ENCODE measurements at places on chromosomes 7 and 10.

- H3K27ac ChIP-seq = no peak overlapping the region
- no peak overlapping the region for H3K4me3 ChIP-seq
- H3K4me1 ChIP-seq = no peaks in the 10 kb centered on the region
- no peak for DNase-seq
These were observed 113.3 kb downstream of the KCNMA1 start for GRCh38 chr10:77524281-77524711.

DNA sequence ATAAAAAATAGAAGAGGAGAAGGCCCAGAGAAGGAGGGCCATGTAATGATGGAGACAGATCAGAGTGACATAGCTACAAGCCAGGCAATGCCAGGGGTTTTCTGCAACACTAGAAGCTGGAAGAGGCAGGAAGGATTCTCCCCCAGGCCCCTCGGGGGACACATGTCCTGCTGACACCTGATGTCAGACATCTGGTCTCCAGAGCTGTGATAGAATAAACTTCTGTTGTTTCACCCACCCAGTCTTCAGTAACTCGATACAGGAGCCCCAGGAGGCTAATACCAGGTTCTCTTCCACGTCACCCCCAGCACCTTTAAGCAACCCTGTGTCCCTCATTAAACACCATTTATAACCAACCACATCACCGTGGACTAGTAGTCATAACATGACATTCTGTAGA, 94.9 kb downstream of the TMEM130 start:
- DNase-seq = no peak
- H3K36me3 ChIP-seq = no peaks in the 10 kb centered on the region
- no peak overlapping the region for H3K27ac ChIP-seq
- H3K4me3 ChIP-seq = no peak overlapping the region
- peaks cover 2% of the 10 kb centered on the region for H3K27me3 ChIP-seq

- peaks cover 94% of the 10 kb centered on the region for H3K4me1 ChIP-seq
- peak overlapping the region; percentile 8 for H3K4me3 ChIP-seq
- DNase-seq = no peak
- H3K36me3 ChIP-seq = peaks cover 7% of the 10 kb centered on the region
These were observed 112.1 kb upstream of the AFAP1L2 start for GRCh38 chr10:114516356-114516755.

GRCh38 chr10:124692100-124692446, 52.1 kb downstream of the FAM53B start:
- peaks cover 18% of the 10 kb centered on the region for H3K36me3 ChIP-seq
- no peak overlapping the region for H3K27ac ChIP-seq
- no peak overlapping the region for H3K4me3 ChIP-seq

GRCh38 chr7:78714356-78714755, 739.1 kb downstream of the MAGI2 start:
- H3K4me1 ChIP-seq = no peaks in the 10 kb centered on the region
- no peak for DNase-seq
- H3K36me3 ChIP-seq = no peaks in the 10 kb centered on the region
- no peak overlapping the region for H3K4me3 ChIP-seq
- H3K27ac ChIP-seq = no peak overlapping the region

DNA sequence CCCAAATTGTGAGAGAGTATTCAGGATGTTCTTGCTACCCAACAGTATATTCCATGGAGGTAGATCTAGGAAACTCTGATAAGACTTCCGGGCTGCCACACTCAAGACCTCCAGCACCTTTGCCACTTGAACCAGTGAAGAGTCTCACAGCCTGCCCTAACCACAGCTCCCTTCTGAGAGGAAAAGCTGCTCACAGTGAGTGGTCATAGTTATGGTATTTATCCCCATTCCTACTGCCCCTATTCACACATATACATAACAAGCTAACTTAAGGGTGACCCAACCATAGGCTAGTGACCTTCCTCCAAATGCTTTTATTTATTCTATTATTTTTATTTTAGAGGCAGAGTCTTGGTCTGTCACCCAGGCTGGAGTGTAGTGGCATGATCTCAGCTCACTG, 156.3 kb downstream of the PTEN start:
- H3K27ac ChIP-seq = no peak overlapping the region
- H3K27me3 ChIP-seq = no peaks in the 10 kb centered on the region
- H3K36me3 ChIP-seq = no peaks in the 10 kb centered on the region
- peaks cover 6% of the 10 kb centered on the region for H3K4me1 ChIP-seq
- H3K4me3 ChIP-seq = no peak overlapping the region

- peaks cover 38% of the 10 kb centered on the region for H3K4me1 ChIP-seq
- H3K27ac ChIP-seq = no peak overlapping the region
- no peak for DNase-seq
- H3K4me3 ChIP-seq = no peak overlapping the region
These were observed 57.4 kb upstream of the ADO start for GRCh38 chr10:62746951-62747729.

DNA sequence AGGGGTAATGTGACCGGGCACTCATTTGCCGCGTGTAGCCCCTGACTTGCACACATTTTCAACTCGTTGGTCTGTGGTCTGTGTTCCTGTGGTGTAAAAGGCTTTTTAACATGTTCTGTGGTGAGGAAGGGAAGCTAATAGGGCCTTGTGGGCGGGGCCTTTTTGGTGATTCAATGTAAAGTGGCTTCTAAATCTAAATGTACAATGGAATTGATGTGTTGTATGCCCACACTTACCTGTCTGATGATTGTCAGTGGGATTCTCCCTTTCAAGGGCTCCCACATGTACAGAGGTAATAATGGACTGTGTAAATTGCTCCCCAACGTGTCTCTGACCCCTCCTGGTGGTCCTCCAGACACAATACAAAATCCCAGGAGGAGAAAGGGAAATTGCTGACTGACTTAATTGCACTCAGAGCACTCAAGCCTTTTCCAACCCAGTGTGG, 43.1 kb upstream of the GATAD1 start:
- H3K27ac ChIP-seq = no peak overlapping the region
- H3K36me3 ChIP-seq = peaks cover 2% of the 10 kb centered on the region
- H3K27me3 ChIP-seq = no peaks in the 10 kb centered on the region

DNA sequence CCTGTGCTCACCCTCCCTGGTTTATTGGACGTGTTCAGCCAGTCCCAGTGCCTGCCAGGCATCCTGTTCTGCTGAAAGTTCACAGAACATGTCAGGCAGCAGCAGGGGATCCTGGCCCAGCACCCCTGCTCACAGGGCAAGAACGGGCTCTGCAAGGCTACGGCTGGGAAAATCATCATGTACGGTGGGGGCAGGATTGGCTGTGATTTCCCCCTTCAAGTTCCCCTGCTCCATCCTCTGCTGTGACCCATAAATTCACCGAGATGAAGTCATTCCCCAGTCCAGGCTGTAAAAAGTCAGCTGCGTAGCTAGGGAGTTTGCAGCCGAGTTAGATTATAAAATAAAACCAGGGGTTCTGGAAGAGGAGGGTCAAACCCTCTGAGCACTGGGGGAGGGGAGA, 484.1 kb upstream of the ZMIZ1 start:
- no peak overlapping the region for H3K4me3 ChIP-seq
- H3K36me3 ChIP-seq = no peaks in the 10 kb centered on the region
- DNase-seq = no peak
- no peak overlapping the region for H3K27ac ChIP-seq
- no peaks in the 10 kb centered on the region for H3K27me3 ChIP-seq
- no peaks in the 10 kb centered on the region for H3K4me1 ChIP-seq

- H3K27me3 ChIP-seq = no peaks in the 10 kb centered on the region
- H3K27ac ChIP-seq = no peak overlapping the region
- no peak for DNase-seq
- H3K4me1 ChIP-seq = peaks cover 20% of the 10 kb centered on the region
These were observed 30.9 kb downstream of the CRCP start for GRCh38 chr7:66145400-66146104.

DNA sequence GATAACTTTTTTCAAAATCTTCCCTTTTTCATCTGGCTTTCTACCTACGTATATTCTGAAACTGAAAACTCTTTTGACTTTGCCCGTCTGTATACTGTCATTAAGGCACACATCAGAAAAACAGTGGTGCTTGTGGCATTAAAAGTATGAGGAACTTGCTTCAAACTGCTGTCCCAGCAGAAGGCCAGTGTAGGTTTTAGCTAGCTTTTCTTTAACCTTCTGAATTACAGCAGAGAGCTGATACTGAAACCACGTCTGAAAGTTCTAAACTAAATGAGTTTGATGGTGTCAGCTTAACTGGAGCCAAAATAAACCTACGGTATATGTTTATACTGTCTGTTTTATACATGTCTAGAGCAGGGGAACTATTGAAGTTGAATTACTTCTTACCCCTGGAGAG, 283.4 kb downstream of the TFEC start:
- no peak overlapping the region for H3K4me3 ChIP-seq
- H3K4me1 ChIP-seq = no peaks in the 10 kb centered on the region
- no peak overlapping the region for H3K27ac ChIP-seq
- DNase-seq = no peak
- no peaks in the 10 kb centered on the region for H3K27me3 ChIP-seq
- no peaks in the 10 kb centered on the region for H3K36me3 ChIP-seq

DNA sequence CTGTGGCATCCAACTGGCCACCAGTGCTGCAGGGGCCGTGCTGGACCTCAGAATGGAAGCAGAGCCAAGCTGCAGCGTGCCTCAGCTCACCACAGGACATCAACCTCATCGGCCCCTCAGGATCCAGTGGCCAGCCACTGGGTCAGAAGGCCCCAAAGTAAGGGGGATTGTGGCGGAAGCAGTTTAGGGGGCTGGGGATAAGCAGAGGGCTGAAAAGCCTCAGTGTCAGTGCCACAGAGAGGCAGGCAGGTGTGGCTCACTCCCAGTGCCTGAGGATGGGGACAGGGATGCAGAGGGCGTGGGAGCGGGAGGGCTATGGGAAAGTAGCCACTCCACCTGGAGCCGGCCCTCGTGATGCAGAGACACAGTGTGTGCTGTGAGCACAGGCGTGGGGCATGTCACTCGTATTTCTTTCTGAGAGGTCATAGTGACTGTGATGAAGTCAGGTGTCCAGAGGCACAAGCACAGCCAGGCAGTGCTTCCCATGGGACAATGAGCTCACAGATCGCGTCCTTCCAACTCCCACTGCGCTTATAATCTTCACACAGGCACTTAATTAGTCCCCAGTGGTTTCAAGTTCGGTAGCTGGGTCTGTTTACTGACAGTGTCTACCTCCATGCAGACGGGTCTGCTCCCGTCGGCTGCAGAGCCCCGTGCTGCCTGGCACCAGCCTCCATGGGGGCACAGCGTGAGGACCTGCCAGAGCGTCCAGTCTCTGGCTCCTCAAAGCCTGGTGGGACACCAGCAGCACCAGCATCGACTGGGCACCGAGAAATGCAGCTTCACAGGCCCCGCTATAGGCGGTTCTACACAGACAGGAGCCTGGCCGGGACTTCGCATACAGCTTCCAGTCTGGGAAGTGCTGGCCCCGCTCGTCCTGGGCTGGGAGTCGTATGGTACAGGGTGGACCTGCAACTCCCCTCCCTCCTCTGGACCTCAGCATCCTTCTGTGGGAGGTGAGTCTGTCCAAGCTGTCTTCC, 42.9 kb upstream of the CNPY1 start:
- no peak overlapping the region for H3K27ac ChIP-seq
- peaks cover 32% of the 10 kb centered on the region for H3K27me3 ChIP-seq
- DNase-seq = no peak
- no peak overlapping the region for H3K4me3 ChIP-seq
- H3K36me3 ChIP-seq = no peaks in the 10 kb centered on the region

GRCh38 chr7:99326408-99326782, 697 bp downstream of the ARPC1A start:
- no peak for DNase-seq
- H3K27ac ChIP-seq = peak overlapping the region; percentile 88
- H3K4me1 ChIP-seq = peaks cover 47% of the 10 kb centered on the region
- H3K36me3 ChIP-seq = no peaks in the 10 kb centered on the region
- H3K27me3 ChIP-seq = no peaks in the 10 kb centered on the region

DNA sequence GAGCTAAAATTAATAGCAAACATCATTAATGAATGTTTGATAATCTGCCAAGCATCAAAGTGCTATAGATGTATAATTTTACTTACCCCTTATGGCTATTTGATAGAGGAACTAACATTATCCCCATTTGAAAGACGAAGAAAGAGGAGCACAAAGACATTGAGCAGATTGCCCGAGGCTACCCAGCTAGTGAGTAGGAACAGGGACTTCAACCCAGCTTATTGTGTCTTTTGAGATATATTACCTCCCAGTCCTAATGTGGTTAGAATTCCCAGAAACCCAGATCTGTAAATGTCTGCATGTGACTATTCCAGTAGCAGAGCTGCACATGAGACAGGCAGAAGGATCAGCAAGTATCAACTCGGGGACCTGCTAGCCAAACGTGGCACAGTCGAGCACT, 160.1 kb upstream of the AOAH start:
- no peak for DNase-seq
- H3K4me3 ChIP-seq = no peak overlapping the region
- H3K27me3 ChIP-seq = no peaks in the 10 kb centered on the region

- no peak overlapping the region for H3K27ac ChIP-seq
- no peaks in the 10 kb centered on the region for H3K4me1 ChIP-seq
- H3K27me3 ChIP-seq = peaks cover 2% of the 10 kb centered on the region
These were observed 68.1 kb upstream of the ADCY1 start for GRCh38 chr7:45506059-45506458.

- no peaks in the 10 kb centered on the region for H3K4me1 ChIP-seq
- no peak overlapping the region for H3K4me3 ChIP-seq
- no peak overlapping the region for H3K27ac ChIP-seq
- H3K27me3 ChIP-seq = peaks cover 17% of the 10 kb centered on the region
These were observed 16.5 kb downstream of the BICC1 start for GRCh38 chr10:58529077-58529728.

DNA sequence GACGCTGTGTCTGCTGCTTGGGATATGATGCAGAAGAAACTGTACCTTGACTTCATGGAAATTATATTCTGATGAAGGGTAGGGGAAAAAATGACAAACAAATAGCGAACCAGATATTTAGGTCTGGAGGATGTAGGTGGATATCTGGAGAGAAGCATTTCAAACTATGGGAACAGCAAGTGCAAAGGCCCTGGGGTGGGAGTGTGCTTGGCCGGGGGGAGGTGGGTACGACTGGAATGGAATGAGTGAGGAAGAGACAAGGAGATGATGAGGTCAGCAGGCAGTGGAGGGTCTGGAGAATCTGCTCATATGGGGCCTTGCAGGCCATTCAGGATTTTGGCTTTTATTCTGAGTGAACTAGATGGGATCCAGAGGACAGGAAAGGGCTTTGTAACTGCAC, 65.2 kb downstream of the TLL2 start:
- H3K4me1 ChIP-seq = no peaks in the 10 kb centered on the region
- H3K4me3 ChIP-seq = no peak overlapping the region
- no peaks in the 10 kb centered on the region for H3K27me3 ChIP-seq

DNA sequence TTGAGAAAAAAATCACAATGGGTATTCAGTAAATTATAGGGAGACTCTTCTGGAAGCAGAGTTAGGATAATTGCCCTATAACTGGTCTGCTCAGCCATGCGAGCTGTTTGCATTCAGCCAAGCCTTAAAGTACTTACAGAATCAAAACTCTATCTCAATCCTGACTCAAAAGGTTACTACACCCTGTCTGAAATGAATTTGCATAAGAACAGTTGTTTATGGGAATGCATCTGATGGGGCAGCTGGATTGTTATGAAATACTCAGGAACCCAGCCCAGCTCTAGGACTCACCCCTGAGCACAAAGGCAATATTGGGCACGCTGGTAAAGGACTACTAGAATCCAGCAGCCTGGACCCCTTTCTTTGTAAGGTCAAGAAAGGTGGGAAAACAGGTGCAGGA, 38.8 kb downstream of the AKR1B15 start:
- no peak overlapping the region for H3K4me3 ChIP-seq
- H3K4me1 ChIP-seq = no peaks in the 10 kb centered on the region
- peaks cover 5% of the 10 kb centered on the region for H3K36me3 ChIP-seq
- H3K27me3 ChIP-seq = peaks cover 14% of the 10 kb centered on the region

GRCh38 chr10:44459671-44460070, 74.8 kb upstream of the CXCL12 start:
- DNase-seq = no peak
- no peak overlapping the region for H3K4me3 ChIP-seq

Measured in activated naive CD4-positive, alpha-beta T cell treated with anti-CD3 and anti-CD28 coated beads for 36 hours (primary cell).